ENCODE measurements at places on chromosomes 5 and 9.
A peak's percentile ranks its signal among the peaks of the same experiment; 100 is the strongest.

DNA sequence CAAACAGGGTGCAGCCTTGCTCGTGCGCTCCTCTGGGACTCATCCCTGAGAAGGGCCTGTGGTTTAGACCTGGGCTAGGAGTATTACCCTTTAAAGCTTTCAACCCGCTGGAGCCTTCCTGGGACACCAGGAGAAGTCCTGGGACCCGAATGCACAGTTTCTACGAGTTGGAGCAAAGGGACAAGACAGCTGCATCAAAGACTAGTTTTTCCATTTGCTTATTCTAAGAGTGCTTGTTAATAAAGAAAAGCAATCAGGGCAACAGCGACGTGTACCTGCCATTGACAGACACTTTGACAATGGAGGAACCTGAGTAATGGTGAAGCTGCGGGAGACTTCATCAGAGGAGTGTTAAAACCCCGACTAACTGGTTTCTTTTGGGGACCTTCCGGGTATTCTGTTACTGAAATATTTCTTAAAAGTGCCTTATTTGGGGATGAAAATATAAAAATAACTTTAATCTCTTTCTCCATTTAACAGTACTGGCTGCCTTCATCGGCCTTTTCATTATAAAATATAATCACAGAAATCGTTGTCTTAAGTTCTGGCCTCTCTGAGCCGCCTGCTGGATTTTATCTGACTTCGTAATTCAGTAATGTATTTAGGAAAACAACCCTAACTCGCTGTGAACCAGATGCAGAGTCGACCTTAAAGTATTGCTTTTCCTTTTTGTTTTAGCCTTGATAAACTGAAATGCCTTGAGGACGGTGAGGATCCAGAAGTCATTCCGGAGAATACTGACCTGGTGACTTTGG, 732 bp downstream of the SNAPC3 start:
- DNase-seq: no peak

GRCh38 chr5:156378159-156378558, 51.2 kb downstream of the SGCD start:
- DNase-seq: no peak

- no peak for DNase-seq
Observed at GRCh38 chr9:92496396-92497176, 14.3 kb upstream of the ASPN start.

DNA sequence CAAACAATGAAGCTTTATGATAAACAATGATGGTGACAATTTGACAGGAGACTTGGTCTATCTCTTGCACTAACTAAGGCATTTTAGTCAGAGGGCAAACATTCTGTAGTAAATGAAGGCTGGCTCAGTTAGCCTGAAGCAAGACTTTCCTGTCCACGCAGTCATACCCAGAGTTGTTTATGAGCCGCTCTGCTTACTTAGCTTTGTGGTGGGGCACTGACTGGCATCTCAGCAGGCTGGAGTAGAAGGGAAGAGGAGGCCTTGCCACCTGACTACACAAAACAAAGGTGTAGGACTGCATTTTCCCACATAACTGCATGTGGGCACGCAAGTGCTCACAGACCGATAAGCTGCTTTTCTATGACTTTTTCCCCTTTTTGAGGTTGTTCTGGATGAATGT, 133.7 kb upstream of the EPB41L4A start:
- no peak for DNase-seq

DNA sequence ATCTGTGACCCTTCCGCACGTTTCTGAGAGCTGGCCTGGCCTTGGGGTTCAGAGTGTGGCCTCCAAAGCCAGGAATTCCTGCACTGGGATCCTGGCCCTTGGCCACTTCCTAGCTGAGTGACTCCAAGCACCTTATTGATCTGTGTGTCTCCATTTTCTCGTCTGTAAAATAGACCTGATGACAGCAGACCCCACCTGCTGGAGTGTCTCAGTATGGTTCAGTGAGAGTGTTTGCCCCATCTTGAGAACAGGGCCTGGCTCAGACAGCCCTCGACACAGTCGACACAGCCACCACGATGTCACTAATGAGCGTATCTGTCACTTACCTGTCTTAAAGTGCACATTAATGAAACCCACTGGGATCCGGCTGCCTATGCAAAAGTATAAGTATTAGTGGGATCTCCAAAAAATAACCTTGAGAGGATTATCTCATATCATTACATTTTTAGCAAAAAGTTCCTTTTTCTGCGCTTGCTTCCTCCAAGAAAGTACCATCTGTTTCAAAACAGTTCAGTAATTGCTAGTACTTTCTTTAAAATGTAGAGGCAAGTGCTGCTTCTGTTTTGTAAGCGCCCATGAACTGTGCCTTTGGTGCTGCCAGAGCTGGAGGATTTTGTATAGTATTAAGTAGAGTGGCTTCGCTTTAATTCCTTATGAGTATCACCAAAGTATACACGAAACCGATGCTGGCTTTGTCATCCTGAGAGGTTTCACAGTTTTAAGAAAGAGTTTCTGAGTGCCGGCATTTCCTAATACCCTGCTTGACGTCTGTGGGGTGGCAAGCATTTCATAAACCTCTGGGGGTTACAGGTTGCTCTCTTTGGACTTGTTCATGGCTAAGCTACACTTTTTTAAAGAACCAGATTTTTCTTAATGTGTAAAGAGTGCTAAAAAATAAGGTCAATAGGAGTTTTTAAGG, 31.7 kb downstream of the UBE2QL1 start:
- no peak for DNase-seq

DNA sequence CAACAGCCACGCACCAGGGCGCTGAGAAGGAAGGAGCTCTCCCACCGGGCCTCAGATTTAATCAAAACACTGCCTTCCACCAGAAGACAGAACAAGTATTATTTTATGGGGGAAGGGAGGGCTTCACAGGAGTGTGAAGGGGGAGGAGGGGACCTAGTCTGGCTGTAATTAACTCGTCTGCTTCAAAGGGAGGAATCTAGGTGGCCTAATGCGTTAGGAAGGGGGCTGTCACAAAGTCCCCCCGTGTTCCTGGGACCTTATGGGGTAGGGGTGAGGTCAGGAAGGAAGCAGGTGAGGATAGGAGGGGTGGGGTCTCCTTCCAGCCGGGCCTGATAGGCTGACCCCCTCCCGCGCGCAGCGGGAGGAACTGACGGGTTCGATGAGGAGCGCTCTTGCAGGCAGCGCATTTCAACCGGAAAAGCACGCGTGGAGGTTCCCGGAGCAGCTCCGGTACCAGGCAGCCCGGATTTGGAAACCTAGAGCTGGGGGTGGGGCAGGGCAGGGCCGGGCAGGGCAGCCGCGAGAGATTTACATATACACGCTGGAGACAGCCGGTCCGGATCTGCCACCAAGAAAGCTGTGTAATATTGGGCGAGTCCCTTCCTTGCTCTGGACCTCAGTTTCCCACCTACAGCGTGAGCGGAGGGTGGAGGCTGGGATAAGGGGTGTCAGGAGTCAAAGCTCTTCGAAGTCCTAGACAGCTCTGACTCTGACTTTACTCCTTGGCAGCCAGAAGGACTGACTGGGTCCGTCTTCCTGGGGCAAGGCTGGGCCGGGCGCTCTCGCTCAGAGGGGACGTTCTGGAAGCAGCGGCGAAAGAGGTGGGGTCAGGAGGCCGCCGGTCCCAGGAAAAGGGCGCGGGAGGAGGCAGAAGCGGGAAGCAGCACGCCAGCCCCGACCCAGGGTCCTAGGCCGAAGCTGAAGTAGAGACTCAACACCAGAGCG, 1.8 kb downstream of the SHB start:
- DNase-seq: no peak

- DNase-seq: no peak
Observed at GRCh38 chr9:6944896-6945295, 187.1 kb downstream of the KDM4C start.

GRCh38 chr9:86718388-86719049, 228.8 kb downstream of the GAS1 start:
- DNase-seq: no peak

DNA sequence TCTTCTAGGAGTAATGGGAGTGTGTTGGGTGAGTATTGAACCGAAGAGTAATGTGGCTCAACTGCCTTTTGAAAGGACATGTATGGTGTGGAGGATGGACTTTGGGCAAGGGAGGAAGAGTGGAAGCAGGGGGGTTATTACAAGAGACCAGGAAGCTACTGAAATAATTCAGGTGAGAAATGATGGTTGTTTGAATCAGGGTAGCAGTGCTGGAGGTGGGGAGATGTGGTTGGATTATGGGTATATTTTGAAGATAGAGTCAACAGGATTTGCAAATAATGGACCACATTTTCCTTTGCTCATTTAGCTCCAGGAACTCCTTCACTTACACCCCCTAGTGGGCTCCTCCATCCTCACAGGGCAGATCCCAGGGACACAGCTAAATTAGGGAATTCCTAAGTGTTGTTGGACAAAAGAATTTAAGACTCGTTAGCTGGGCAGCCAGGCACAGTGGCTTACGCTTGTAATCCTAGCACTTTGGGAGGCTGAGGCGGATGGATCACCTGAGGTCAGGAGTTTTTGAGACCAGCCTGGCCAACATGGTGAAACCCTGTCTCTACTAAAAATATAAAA, 1.2 kb upstream of the SLC4A9 start:
- DNase-seq: peak; percentile 87

DNA sequence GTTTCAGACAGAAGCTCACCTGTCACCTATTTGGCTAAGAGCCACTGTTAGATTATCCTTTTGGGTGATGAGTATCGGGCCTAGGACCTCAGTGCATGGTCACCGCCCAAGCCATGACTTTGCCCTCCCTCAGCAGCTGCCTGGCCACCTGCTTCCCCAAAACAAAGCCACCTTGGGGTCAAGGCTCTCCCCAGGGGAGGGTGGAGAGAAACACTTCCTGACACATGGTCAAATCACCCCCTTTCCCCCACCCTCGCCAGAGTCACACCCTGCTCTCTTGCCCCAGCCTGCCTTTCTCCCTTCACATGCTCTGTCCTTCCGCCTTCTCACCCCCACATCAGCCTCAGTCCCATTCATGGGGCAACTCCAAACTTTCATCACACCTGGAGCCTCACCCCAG, 1.7 kb upstream of the HBEGF start:
- no peak for DNase-seq

DNA sequence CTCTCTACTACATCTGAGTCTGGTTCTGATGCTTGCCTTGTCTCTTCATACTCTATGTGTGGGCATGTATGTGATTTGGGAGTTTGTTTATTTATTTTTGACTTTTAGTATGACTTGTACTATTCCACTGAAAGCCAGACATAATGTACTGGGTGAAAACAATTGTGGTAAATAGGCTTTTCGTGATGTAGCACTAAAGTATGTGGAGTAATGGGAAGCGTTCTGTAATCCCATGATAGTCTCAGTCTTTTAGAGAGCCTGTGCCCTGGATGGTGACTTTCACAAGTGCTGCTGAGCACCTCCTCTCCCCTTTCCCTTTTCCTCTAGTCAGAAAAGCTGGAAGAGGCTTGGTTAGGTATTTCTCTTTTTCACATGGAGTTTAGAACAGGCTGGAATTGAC, 85.8 kb upstream of the S1PR3 start:
- no peak for DNase-seq

DNA sequence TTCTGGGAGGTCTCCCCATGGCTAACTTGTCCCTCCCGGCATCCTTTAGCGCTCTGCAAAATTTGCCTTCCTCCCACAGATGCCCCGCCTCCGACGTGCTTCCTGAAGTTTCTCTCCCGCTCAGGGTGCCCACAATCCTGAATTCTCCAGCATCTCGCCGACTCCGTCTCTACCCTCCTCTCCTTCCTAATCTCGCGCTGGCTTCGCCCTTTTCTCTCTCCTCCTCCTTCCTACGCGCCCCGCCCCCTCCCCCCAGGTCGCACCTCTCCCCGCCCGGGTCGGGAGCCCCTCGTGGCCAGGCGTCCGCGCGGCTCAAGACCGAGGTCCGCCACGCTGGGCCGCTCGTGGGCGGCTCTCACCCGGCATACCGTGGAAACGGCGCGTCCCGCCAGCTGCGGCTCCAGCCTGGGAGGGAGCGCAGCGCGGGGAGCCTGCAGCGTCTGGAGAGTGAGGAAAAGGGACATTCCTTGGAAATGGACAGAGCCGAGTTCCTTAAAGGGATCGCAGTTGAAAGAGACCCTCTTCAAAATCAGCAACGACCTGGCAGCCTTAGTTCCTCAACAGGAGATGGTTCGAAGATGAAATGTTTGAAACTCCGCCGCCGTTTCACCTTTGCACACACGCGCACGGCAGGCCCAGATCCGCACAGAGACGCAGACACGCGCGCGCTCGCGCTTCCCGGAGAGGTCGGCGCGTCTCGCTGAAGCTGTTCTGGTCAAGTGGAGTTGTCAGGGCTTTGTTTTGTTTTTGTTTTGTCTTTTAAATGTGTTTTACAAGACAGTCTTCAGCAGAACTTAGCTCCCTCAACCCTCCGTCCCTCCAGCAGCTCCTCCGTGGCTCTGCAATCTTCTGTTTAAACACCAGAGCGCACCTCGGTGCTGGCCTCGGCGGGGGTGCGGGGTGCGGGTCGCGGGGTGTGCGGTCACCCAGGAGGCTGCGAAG, 5.0 kb upstream of the IRX2 start:
- peak; percentile 92 for DNase-seq

DNA sequence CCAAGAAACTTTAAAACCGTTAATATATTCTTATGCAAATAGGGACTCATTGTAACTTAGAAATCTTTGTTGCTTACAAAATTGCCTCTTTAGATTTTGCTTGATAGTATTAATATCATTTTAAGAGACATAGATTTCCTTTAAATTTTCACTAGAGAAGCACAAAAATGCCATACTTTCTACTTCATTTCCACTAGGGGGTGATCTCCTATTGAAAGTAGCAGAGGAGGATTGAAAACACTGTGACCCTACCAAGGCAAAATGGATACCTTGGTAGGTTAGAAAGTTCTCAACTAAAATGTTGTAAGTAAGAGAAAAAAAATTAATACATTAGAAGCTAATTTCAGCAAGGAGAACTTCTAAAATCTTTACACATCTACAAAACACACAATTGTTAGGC, 204.9 kb downstream of the CHSY3 start:
- DNase-seq: no peak

GRCh38 chr5:169020102-169020501, 280.8 kb downstream of the SLIT3 start:
- DNase-seq: no peak

- no peak for DNase-seq
Observed at GRCh38 chr9:34311499-34312185, 17.4 kb downstream of the KIF24 start.

- DNase-seq: no peak
Observed at GRCh38 chr5:63070001-63070400, 491.4 kb downstream of the LRRC70 start.

DNA sequence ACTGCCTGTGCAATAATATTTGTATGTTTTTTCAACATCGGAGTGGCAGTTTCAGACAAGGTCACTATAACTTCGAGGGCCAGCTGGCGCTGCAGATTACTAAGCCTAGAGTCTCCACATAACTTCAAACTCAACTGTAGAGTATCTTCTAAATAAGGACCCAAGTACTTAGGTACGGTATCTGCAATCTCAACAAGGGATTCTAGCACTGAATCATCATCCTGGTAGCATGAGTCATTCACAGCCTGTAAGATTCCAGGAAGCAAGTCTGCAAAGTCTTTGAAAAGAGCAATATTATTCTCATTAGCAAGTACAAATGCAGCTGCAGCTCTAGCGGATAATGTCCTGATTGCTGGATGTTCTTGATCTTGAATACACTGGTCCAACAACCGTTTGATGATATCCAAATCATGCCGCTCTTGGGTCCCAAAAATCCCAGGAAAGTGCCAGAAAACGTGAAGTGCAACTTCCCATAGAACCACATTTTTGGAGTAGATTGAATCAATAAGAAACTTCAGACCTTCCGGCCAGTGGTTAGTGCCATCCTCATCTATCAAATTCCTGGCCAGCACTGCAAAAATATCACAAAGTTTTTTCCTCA, 654 bp downstream of the RANBP6 start:
- no peak for DNase-seq
